ENCODE measurements at places on chromosomes 7 and 10. TPM values are rescaled to one million over a fixed set of nuclear protein-coding genes. Genes with fewer than 3 reads are reported as not detected.

DNA sequence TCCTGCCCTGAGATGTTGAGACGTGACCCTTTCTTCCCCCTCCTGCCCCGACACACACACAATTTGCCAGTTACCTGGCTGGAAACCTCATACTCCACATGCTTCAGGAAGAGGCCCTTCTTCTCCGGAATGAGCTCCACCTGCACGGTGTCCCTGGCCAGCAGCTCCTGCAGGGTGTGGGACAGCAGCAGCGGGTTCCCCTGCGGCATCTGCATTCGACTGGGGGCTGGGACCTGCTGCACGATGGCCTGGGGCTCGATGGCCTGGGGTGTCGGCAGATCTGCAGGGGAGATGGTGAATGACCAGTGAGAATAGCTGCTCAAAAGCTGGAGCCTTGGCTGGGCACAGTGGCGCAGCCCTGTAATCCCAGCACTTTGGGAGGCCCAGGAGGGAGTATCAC, 36.0 kb downstream of the NUDT1 start:
- no peak for DNase-seq

DNA sequence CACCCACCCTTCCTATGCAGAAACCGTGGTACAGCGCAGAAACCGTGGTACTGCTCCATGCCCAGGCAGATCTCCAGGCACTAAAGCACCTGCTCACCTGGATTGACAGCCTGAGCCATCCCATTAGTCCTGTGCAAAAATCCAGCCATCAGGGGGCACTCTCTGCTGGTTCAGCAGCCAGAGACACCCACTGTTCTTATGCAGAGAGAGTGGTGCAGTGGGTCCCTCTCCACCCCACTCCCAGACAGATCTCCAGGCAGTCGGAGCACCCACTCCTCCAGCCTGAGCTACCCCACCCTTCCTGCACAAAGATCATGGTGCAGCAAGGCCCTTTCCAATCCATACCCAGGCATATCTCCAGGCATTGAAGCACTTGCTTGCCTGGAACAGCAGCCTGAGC, 219.8 kb downstream of the CTNNA3 start:
- no peak for DNase-seq

The ZFAND2A gene
- 24.3 TPM for total RNA-seq

The GCK gene
- total RNA-seq, result not detected

- no peak for DNase-seq
These were observed 167.2 kb downstream of the AKR1D1 start for GRCh38 chr7:138243430-138243829.

DNA sequence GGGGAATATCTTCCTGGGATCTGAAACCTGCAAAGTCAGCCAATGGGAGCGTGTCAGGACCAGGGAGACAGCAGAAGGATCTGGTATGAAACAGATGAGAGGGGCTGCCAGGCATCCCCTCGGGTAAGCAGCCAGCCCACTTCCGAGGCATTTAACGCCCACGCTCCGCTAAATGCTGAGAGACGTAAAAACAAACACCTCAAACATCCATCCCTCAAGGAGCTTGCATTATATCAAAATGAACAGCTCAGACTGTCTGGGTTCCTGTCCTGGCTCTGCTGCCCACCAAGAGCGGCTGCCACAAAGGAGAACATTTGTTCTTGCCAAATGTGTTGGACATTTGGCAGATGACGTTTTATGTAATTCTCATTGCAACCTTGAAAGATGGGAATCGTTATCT, 7.0 kb upstream of the SERPINE1 start:
- no peak for DNase-seq

DNA sequence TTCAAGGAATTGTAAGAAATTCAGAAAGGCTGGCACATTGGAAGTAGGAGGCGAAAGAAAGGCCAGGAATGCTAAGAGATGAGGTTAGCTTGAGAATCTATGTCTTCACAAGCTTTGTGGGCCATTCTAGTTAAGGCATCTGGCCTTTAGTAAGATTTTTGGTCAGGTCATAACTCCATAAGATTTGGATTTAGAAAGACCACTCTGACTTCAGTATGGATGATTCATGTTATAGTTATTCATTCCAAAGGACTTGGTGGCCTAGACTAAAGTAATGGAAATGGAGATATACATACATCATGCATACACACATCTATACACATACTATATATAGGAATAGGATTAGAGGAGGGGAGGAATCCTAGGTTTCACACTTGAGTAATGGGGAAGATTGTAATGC, 77.5 kb downstream of the SEPTIN7 start:
- DNase-seq, result no peak

- DNase-seq, result no peak
These were observed 243.1 kb downstream of the FGFR2 start for GRCh38 chr10:121355161-121355560.

DNA sequence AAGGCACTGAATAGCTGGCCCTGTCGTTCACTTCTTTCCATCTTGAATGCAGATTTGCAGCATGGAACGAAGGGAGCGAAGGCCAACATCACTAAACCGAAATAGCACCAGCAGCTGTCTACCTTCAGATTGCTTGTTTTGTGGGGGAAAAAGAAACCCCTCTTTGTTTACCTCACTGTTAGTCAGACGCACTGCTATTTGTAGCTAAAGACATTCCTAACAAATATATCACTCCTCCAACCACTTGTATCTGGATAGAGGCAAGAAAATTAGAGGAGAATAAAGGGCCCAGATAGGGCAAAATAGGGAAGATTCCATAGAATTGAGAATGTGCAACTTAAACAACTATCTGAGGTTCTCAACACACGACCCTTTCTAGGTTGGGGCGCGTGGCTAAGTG, 26.5 kb downstream of the ANK3 start:
- no peak for DNase-seq

The MCM7 gene
- total RNA-seq, result 50.5 TPM

- DNase-seq, result no peak
These were observed 51.3 kb upstream of the GPR26 start for GRCh38 chr10:123614888-123615287.

The ZNF804B gene
- not detected for total RNA-seq

DNA sequence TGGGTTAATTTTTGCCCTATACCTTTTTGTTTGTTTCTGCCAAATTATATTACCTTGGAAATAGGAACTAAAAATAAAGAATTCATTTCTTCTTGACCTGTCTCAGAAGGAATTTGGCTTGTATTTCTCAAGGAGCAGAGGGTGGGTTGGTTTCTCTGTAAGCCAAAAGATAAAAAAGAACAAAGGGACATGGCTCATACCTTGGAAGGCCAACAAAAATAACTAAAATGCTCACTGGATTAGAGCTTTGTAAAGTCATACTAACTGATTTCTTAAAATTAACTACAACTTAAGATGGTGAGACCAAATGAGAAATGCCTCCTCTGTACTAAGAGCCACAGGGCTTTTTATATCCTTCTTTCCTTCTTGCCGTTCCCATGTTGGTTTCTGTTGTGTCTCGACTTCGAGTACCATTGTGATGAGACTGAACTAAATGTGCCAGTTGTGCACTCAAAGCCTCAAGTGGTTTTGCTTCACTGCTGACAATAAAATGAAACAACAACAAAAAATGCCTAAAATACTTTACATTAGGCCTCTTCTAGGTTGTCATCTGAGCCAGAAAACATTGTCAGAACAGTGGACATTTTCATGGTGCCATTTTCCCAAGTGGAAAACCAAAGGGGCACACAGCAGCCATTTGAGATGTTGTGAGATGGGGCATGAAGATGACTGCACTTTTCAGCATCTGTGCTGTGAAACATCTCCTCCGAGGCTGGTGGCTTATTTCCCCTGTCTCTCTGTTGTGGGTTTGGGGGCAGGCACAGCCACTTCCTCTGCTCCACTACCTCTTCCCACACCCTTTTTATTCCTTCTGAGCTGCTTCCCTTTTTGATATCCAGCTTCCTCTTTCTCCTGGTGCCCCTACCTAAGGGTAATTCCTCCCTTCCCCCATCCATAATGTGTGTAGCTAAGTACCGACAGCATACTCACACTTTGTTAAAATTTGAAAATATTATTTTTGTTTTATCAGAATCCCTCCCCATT, 51.8 kb upstream of the AGR3 start:
- no peak for DNase-seq

The CCDC172 gene
- not detected for total RNA-seq

The PIK3AP1 gene
- total RNA-seq, result 2.2 TPM

The RHOBTB1 gene
- 4.0 TPM for total RNA-seq

GRCh38 chr7:138079137-138079536, 2.9 kb downstream of the AKR1D1 start:
- DNase-seq, result no peak

DNA sequence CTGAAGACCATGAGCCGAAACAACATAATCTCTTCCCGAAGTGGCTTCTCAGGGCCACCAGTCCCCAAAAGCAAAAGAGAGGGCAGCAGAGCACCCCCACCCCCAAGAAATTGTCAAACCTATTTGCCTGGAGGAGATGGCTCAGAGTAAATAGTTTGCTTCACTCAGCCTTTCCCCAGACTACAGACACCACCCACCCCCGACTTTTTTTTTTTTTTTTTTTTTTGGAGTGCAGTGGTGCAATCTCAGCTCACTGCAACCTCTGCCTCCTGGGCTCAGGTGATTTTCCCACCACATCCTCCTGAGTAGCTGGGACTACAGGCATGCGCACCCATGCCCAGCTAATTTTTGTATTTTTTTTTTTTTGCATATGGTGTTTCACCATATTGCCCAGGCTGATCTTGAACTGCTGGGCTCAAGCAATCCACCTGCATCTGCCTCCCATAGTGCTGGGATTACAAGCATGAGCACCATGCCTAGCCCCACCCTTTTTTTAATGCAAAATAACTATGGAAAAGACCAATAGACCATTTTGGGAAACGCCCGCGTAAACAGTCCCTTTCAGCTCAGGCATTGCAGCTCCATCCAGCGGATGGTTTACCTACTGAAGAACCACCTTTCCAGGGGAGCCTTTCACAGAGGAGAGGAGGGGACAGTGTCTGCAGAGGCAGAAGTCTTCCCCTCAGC, 9.7 kb downstream of the ZMIZ1 start:
- no peak for DNase-seq

The CRHR2 gene
- not detected for total RNA-seq

GRCh38 chr7:30285536-30286284, 1.3 kb downstream of the ZNRF2 start:
- DNase-seq, result peak; percentile 67

The PROSER2 gene
- total RNA-seq, result 8.5 TPM

DNA sequence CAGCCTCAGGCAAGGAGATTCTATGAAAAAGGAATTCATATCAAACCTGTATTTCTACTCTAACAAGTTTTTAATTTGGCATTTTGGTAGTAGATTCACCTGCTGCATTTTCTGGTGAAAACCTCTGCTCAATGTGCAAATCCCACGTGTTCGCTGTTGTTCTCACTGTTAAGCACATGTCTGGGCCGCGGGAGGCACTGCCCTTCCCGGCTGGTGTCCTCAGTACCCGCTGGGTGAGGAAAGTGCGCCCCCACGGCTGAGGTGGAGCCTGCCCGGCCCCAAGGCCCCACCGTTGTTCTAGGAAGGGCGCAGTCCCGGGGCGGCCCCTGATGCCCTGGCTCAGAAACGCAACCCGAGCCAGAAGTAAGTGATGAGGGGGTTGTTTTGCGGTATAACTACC, 193.4 kb upstream of the VWC2 start:
- no peak for DNase-seq

The OR2A42 gene
- 0.56 TPM for total RNA-seq

- no peak for DNase-seq
These were observed 342.6 kb downstream of the TCERG1L start for GRCh38 chr10:130968964-130969363.
